ENCODE measurements at places on chromosomes 11 and 22. TPM values are rescaled to one million over a fixed set of nuclear protein-coding genes. Genes with fewer than 3 reads are reported as not detected.
A peak's percentile ranks its signal among the peaks of the same experiment; 100 is the strongest.

The H19 gene
- total RNA-seq, result not detected

The OR5A1 gene
- not detected for total RNA-seq

GRCh38 chr11:116650052-116650451 lies 122.7 kb downstream of the BUD13 start:
- no peak for DNase-seq

- peak; percentile 82 for DNase-seq
Measured at GRCh38 chr11:85752890-85753581, 57.9 kb downstream of the SYTL2 start.
